ENCODE measurements at places on chromosomes 3 and 15. TPM values are rescaled to one million over a fixed set of nuclear protein-coding genes. Genes with fewer than 3 reads are reported as not detected.

- peaks cover 8% of the 10 kb centered on the region for H3K4me1 ChIP-seq
- peak overlapping the region; percentile 84 for H3K4me3 ChIP-seq
- H3K27ac ChIP-seq: peak overlapping the region; percentile 22
- peak; percentile 21 for DNase-seq
Measured at GRCh38 chr15:64355348-64355943, 527 bp downstream of the CSNK1G1 start.

DNA sequence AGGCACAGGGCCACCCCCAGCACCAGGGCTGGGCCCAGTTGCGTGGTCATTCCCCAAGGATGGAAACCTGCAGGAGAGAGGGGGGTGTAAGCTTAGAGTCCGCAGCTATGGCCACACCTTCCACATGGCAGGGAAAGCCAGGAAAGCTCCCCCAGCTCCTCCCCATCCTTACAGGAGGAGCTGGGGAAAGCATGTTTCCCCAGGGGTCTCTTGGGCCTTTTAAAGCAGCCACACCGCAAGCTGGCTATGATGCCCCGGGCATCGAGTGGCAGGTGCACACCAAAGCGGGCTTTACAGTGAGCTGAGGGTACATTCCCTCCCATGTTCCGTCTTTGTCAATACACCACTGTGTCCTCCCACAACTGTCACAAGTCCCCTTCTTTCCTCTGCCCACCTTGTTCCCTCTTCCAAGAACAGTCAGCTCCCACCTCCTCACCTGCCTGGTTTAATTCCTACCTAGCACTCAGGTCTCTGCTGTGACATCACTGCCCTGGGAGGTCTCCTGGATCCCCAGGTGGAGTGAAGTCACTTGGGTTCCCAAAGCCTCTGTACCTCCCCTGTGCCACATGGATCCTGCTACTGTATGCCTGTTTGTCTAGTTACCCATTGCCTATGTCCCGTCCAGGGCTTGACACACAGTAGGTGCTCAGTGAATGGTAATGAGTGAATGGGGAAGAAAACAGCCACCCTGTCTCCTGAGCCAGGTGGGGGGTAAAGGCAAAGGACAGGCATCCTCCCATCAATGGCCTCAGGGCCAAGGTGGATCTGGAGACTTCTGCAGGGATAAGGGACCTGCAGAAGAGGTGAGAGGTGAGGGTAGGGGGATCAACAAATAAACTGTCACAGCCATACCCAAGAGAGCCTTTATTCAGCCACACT lies 3.4 kb downstream of the HYAL3 start:
- H3K27me3 ChIP-seq: no peaks in the 10 kb centered on the region
- no peak for DNase-seq
- H3K36me3 ChIP-seq: peaks cover 2% of the 10 kb centered on the region
- H3K4me1 ChIP-seq: peaks cover 45% of the 10 kb centered on the region

DNA sequence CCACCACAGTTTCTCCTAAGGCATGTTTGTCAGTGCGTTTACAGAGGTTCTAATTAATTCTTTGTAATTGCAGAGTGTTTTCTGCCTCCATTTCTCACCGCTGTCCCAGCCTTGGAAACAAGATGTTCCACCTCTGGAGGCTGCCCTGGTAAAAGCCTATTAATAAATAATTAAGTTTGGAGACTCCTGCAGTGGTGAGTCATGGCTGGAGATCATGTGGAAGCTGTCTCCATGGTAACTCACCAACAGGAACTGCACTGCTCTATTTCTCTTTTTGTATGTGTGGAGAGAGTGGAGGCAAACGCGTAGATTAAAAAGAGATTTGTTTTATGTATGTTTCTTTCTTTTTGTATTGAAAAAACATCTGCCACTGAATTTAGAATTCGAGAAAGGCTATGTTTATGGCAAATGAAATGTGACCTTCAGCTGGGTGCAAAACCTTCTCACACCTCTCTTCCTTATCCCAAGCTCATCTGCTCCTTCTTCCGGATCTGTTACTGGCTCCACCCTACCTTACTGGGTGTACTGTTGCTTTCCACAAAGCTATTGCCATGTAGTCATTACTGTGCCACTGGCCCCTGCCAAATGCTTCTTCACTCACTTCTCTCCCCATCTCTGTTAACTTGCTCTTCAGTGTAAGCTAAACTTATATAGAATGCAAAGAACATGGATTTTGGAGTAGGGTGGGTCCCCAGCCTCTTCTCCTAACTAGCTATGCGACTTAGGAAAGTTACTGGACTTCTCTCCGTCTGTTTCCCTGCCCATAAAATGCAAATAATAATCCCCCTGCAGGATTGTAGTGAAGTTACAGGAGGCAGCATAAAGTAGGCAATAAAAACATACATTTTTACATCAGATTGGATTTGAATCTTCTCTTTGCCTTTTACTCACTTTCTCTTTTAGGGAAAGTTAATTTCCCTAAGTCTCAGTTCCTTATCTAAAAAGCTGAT lies 778.5 kb downstream of the NTRK3 start:
- H3K27ac ChIP-seq: no peak overlapping the region
- H3K4me1 ChIP-seq: no peaks in the 10 kb centered on the region
- DNase-seq: no peak
- H3K27me3 ChIP-seq: no peaks in the 10 kb centered on the region
- no peak overlapping the region for H3K4me3 ChIP-seq

GRCh38 chr15:93073465-93073952 lies 15.5 kb downstream of the RGMA start:
- peaks cover 28% of the 10 kb centered on the region for H3K27me3 ChIP-seq
- H3K36me3 ChIP-seq: no peaks in the 10 kb centered on the region
- peak; percentile 44 for DNase-seq
- no peak overlapping the region for H3K4me3 ChIP-seq
- peaks cover 18% of the 10 kb centered on the region for H3K4me1 ChIP-seq

DNA sequence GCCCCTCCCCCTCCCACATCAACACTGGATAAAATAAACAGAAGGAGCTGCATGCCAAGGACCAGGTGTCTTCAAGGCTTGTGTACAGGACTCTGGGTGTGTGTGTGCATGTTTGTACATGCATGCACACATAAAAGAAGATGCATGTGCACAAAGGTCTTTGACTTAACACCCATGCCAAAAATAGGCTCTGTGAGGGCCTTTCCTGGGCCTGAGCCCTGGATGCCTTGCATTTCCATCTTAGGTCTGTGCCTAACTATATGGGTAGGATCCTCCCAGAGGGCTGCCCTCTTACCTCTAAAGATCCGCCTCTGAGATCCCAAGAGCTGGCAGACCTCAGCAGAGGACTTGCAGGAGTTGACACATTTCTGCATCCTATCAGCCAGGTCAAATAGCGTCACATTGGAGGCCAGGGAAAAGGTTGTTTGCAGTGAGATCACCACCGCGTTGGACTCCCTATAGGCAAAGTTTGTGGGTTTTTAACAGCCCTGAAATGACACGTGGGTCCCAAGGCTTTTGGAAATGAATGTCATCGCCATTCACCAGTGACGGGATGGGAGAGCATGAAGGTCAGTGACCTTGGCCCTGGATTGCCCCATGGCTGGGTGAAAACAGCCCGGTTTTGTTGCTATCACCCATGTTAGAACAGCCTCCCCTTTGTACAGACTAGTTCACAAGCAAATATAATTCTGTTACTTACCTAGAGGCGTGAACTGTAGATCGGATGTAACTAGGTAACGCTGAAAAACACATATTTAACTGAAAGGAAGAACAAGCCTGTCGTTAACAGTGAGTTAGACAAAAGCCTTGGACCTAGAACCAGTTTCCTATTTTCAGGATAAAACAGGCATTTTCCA lies 54.0 kb downstream of the HEG1 start:
- no peak overlapping the region for H3K4me3 ChIP-seq
- no peaks in the 10 kb centered on the region for H3K27me3 ChIP-seq
- H3K27ac ChIP-seq: no peak overlapping the region

DNA sequence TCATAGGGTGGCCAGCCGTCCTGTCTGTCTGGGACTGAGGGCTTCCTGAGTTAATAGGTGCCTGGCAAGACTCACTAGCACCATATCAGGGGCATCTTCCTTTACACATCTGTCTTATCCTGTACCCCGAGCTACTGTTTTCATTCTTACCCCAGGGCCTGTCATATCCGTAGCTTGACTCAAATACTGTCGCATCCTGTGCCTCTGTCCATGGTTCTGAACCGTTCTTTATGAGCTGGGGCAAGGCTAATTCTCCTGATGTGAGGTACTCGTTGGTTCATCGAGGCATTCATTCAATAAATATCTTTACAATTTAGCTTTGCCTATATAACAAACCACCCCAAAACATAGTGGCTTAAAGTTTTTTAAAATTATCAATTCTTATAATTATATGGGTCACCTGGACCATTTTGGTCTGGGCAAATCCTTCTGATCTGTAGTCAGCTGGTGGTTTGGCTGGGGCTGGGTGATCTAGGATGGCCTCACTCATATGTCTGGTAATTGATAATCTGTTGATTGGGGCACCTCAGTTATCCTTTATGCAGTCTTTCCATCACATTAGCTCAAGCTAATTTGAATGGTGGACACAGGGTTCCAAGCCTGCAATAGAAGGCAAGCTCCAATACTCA lies 121.2 kb downstream of the TLE3 start:
- H3K27ac ChIP-seq: no peak overlapping the region
- H3K36me3 ChIP-seq: no peaks in the 10 kb centered on the region
- peak; percentile 77 for DNase-seq
- H3K27me3 ChIP-seq: peaks cover 2% of the 10 kb centered on the region
- no peak overlapping the region for H3K4me3 ChIP-seq
- no peaks in the 10 kb centered on the region for H3K4me1 ChIP-seq

DNA sequence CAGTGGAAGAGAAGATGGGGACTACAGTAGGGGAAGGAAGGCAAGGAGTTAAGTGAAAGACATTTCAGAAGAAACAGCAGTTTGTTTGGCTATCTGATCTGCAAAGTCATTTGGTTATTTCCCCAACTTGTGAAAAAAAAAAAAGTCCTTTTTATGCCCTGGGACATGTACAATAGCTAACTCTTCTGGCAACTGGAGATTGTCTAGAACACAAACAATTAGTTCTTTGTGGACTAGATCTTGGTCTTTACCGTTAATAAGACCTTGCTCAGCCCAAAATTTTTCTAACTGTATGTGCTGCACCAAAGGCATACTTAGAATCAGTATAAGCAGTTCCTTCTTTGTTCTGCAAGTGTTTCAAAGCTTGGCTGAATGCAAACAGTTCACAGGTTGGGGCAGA lies 103.5 kb upstream of the NECTIN3 start:
- no peaks in the 10 kb centered on the region for H3K27me3 ChIP-seq
- no peak for DNase-seq
- no peak overlapping the region for H3K27ac ChIP-seq
- H3K36me3 ChIP-seq: no peaks in the 10 kb centered on the region
- H3K4me1 ChIP-seq: no peaks in the 10 kb centered on the region
- H3K4me3 ChIP-seq: no peak overlapping the region

DNA sequence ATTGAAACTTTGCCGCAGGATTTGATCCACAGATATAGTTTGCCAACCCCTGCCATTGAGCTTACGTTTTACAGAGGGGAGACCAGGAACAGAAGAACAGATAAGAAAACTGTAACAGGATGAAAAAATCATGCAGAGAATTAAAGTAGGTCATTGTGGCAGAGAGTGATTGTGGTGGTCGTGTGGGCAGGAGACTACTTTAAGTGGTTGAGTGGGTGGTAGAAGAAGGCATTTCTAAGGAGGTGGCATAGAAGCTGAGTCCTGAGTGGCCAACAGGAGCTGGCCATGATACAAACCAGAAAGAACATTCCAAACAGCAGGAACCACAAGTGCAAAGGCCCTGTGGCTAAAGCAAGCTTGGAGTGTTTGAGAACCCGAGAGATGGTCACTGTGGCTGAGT lies 34.5 kb downstream of the COLQ start:
- peaks cover 10% of the 10 kb centered on the region for H3K4me1 ChIP-seq
- H3K36me3 ChIP-seq: peaks cover 21% of the 10 kb centered on the region
- H3K27me3 ChIP-seq: no peaks in the 10 kb centered on the region
- H3K4me3 ChIP-seq: no peak overlapping the region
- no peak for DNase-seq

- DNase-seq: no peak
- no peaks in the 10 kb centered on the region for H3K36me3 ChIP-seq
- no peak overlapping the region for H3K4me3 ChIP-seq
- H3K4me1 ChIP-seq: peaks cover 17% of the 10 kb centered on the region
- H3K27ac ChIP-seq: no peak overlapping the region
- no peaks in the 10 kb centered on the region for H3K27me3 ChIP-seq
Measured at GRCh38 chr3:52004906-52005395, 9.3 kb upstream of the RPL29 start.

DNA sequence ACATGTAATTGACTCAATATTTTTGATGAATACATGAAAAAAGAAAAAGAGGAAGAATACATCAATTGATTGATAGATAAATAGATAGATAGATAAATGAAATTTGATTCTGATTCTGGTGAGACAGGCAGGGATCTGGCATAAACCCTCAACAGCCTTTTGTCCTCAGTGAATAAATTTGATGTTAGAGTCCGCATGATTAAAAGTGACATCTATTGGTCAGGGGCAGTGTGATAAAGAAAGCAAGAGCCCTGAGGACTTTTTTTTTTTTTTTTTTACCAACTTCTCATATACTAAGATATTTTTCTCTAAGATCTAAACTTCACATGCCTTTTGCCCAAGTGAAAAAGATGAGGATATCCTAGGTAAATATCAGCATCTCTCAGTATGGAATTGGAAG lies 216.4 kb downstream of the LRRC3B start:
- no peaks in the 10 kb centered on the region for H3K36me3 ChIP-seq
- H3K4me3 ChIP-seq: no peak overlapping the region

- DNase-seq: no peak
- H3K27ac ChIP-seq: no peak overlapping the region
- no peak overlapping the region for H3K4me3 ChIP-seq
- no peaks in the 10 kb centered on the region for H3K36me3 ChIP-seq
Measured at GRCh38 chr15:63981596-63982320, 64.5 kb downstream of the DAPK2 start.

DNA sequence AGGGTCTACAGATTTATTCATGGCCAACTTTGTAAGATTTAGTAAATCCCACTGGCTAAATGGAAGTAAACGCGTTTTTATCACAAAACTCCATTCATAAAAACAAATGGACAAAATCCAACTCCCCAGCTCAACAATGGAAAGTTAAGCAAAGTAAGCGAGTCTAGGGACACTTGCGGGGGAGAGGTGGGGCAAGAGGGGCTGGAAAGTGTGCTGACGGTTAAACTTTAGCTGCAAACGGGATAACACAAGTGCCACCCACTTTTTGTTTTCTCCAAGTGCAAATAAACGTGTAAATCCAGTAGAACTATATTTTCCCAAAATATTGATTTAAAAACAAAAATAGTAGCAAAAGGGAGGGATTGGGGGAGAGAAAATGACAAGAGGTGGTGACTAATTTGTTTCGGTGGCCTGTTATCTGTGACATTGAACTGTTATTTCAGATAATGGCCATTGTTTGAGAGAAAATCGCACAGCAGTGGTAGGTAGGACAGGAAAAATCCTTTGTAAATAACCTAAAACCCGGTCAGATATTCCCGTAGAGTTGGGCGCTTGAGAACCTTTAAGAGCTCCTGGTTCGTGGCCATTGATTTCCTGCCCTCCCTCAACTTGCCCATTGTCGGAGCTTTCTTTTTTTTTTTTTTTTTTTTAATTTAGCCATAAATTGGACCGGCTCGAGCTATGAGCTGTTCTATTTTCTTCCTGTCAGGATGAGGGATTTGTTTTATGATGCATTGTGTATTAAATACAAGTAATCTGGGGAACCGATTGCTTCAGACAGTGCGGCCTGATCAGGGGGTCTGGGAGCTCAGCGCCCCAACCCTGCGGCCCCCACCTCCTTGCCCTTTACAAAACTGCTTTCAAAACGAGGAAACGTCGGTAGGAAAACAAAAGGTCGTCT lies 514.8 kb downstream of the MECOM start:
- H3K4me3 ChIP-seq: no peak overlapping the region
- H3K4me1 ChIP-seq: peaks cover 23% of the 10 kb centered on the region
- H3K27me3 ChIP-seq: peaks cover 54% of the 10 kb centered on the region
- no peak for DNase-seq
- no peak overlapping the region for H3K27ac ChIP-seq
- H3K36me3 ChIP-seq: no peaks in the 10 kb centered on the region

TFDP2 gene
- total RNA-seq: 142 TPM

FOXL2 gene
- not detected for total RNA-seq

PIGX gene
- 31.8 TPM for total RNA-seq

SLC12A1 gene
- not detected for total RNA-seq

Measured in natural killer cell (primary cell).